Heart left ventricle (tissue), 16 donors: ENCODE measurements at places on chromosomes 4 and X. TPM values are rescaled to one million over a fixed set of nuclear protein-coding genes. Genes with fewer than 3 reads are reported as not detected.

Gene GAGE12F
- not detected for polyA plus RNA-seq

Gene HEPH
- polyA plus RNA-seq, result 9.9 TPM

Gene UGT2A1
- polyA plus RNA-seq, result not detected

Gene GLRA2
- not detected for polyA plus RNA-seq

Gene PNMA6A
- polyA plus RNA-seq, result 0.71 TPM

Gene ENPEP
- 1.3 TPM for polyA plus RNA-seq

Gene SHROOM4
- 7.1 TPM for polyA plus RNA-seq

DNA sequence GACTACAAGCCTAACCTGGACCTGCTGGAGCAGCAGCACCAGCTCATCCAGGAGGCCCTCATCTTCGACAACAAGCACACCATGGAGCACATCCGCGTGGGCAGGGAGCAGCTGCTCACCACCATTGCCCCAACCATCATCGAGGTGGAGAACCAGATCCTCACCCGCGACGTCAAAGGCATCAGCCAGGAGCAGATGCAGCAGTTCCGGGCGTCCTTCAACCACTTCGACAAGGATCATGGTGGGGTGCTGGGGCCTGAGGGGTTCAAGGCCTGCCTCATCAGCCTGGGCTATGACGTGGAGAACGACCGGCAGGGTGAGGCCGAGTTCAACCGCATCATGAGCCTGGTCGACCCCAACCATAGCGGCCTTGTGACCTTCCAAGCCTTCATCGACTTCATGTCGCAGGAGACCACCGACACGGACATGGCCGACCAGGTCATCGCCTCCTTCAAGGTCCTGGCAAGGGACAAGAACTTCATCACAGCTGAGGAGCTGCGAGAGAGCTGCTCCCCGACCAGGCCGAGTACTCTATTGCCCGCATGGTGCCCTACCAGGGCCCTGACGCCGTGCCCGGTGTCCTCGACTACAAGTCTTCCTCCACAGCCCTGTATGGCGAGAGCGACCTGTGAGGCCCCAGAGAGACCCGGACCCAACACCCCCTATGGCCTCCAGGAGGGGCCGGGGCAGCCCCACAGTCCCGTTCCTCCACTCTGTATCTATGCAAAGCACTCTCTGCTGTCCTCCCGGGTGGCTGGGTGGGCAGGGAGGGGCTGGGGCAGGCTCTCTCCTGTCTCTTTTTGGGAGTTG, 486.2 kb downstream of the TRAM1L1 start:
- no peaks in the 10 kb centered on the region for H3K36me3 ChIP-seq
- H3K4me1 ChIP-seq, result no peaks in the 10 kb centered on the region
- no peak for DNase-seq
- no peaks in the 10 kb centered on the region for H3K27me3 ChIP-seq
- H3K27ac ChIP-seq, result no peak overlapping the region

GRCh38 chrX:153374426-153374825, 26.7 kb downstream of the PNMA6E start:
- no peak overlapping the region for H3K4me3 ChIP-seq
- H3K4me1 ChIP-seq, result no peaks in the 10 kb centered on the region
- H3K27ac ChIP-seq, result no peak overlapping the region
- H3K36me3 ChIP-seq, result no peaks in the 10 kb centered on the region
- no peak for DNase-seq

GRCh38 chr4:127623797-127624083, 9.0 kb upstream of the INTU start:
- peaks cover 3% of the 10 kb centered on the region for H3K4me1 ChIP-seq
- H3K27ac ChIP-seq, result no peak overlapping the region
- peak; percentile 47 for DNase-seq
- H3K27me3 ChIP-seq, result peaks cover 7% of the 10 kb centered on the region
- peak overlapping the region; percentile 46 for H3K4me3 ChIP-seq
- no peaks in the 10 kb centered on the region for H3K36me3 ChIP-seq

GRCh38 chr4:37928426-37929416, 31.5 kb upstream of the PTTG2 start:
- H3K4me3 ChIP-seq, result no peak overlapping the region
- H3K36me3 ChIP-seq, result no peaks in the 10 kb centered on the region

DNA sequence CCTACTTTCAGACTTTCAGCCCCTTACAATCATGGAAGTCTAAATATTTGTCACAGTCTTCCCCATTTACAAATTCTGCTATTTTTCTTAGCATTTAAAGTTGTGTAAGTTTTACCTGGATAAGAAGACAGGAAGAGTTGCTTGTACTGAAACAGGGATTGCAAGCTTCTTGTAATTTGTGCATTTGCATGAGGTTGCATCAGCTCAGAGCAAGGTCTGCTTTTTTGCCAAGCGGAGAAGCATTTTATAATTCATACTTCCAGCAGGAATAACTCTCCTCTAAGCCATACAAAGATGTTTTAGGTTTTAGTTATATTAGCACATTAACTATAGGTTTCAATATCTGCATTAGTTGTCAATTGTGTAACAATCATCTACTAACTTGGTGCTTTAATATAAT, 922.0 kb upstream of the PABPC4L start:
- no peaks in the 10 kb centered on the region for H3K36me3 ChIP-seq
- no peaks in the 10 kb centered on the region for H3K27me3 ChIP-seq
- H3K4me3 ChIP-seq, result no peak overlapping the region
- H3K4me1 ChIP-seq, result no peaks in the 10 kb centered on the region

DNA sequence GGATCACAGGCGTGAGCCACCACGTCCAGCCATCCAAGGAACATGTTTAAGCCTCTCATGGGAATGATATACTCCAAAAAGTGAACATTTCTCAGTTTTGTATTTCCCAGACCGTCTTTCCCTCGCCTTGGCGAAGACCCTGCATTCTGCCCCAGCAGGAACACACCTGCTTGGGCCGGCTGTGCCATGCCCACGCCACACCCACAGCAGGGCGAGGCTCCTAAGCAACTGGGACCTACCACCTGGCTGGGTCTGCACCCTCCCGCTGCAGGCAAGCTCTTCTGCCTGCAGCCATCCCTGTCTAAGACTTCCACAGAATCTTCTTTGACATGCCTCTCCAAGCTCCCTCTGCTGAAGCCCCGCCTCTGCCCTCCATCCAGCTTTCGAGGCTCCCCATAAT, 3.6 kb downstream of the CCNQ start:
- H3K4me3 ChIP-seq, result no peak overlapping the region

DNA sequence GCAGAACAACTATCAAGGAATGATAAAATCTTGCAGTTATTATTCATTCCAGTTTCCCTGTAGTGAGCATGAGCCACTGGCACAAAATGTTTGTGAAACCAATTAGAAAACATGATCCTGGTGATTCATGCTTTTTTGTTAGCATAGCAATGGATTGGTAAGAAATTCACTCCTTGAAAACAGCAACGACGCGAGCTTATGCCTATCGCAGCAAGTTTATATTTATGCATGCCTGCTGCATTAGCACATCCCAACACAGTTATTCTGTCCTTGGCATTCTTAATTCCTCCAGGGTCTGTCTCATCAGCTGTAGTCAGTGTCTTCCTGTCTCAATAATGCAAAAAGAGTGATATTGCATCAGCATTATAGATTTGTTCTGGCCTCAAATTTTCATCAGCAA, 975.9 kb downstream of the STIM2 start:
- H3K27ac ChIP-seq, result no peak overlapping the region
- H3K36me3 ChIP-seq, result no peaks in the 10 kb centered on the region
- H3K27me3 ChIP-seq, result no peaks in the 10 kb centered on the region
- no peak overlapping the region for H3K4me3 ChIP-seq
- DNase-seq, result no peak
- no peaks in the 10 kb centered on the region for H3K4me1 ChIP-seq

- no peak overlapping the region for H3K27ac ChIP-seq
- no peaks in the 10 kb centered on the region for H3K4me1 ChIP-seq
- no peaks in the 10 kb centered on the region for H3K27me3 ChIP-seq
- H3K4me3 ChIP-seq, result no peak overlapping the region
- no peaks in the 10 kb centered on the region for H3K36me3 ChIP-seq
- no peak for DNase-seq
These were observed 24.4 kb downstream of the LCORL start for GRCh38 chr4:17997129-17997528.

- H3K36me3 ChIP-seq, result no peaks in the 10 kb centered on the region
- no peaks in the 10 kb centered on the region for H3K4me1 ChIP-seq
- H3K4me3 ChIP-seq, result no peak overlapping the region
- H3K27ac ChIP-seq, result no peak overlapping the region
- H3K27me3 ChIP-seq, result no peaks in the 10 kb centered on the region
- no peak for DNase-seq
These were observed 43.4 kb upstream of the KLF3 start for GRCh38 chr4:38620527-38621027.

DNA sequence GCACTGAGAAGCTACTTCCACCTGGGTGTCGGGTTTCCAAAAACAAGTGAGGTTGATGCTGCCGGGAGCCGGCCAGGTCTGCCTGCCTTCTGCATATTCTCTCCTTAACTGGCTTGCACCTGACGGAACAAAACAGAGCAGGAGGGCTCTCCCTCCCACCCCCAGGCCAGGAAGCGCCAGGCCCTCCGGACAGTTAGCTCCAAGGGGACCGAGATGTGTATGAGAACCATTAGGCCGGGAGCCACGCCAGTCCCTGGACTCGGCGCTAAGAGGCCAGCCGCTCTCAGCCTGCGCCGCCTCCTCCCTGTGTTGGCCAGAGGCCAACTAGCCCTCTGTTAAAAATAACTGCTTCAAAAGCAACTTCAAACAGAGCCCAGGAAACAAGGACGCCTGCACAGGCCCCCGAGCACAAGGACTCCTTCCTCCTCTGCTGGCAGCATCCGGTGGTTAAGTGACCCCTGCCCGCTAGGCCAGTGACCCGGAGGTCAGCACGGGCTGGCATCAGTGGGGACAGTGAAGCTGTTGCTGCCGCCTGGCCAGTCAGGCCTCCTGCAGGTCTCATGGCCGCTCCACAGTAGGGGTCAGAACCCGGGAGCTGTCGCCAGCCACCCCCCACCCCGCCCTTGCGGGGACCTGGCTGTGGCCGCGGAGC, 107.9 kb downstream of the ABLIM2 start:
- no peak overlapping the region for H3K4me3 ChIP-seq
- peak overlapping the region; percentile 75 for H3K27ac ChIP-seq

DNA sequence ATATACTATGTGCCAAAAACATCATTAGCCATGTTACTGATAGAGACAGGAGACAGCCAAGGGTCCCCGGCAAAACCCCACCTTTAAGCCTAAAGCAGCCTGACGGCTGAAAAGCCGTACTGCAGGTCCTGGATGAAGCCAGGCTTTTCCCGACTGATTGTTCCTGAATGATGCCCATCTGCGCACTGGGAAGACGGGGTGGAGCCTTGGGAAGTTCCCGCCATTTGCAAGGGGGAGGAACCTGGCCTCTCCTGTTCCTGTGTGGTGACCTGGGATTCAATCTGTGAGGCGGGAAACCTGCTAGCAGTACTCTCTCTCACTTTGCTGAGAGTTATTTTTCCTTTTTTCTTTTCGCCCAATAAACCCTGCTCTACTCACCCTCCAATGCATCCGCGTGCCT, 15.1 kb upstream of the CAMK2D start:
- no peak overlapping the region for H3K4me3 ChIP-seq
- no peak for DNase-seq

DNA sequence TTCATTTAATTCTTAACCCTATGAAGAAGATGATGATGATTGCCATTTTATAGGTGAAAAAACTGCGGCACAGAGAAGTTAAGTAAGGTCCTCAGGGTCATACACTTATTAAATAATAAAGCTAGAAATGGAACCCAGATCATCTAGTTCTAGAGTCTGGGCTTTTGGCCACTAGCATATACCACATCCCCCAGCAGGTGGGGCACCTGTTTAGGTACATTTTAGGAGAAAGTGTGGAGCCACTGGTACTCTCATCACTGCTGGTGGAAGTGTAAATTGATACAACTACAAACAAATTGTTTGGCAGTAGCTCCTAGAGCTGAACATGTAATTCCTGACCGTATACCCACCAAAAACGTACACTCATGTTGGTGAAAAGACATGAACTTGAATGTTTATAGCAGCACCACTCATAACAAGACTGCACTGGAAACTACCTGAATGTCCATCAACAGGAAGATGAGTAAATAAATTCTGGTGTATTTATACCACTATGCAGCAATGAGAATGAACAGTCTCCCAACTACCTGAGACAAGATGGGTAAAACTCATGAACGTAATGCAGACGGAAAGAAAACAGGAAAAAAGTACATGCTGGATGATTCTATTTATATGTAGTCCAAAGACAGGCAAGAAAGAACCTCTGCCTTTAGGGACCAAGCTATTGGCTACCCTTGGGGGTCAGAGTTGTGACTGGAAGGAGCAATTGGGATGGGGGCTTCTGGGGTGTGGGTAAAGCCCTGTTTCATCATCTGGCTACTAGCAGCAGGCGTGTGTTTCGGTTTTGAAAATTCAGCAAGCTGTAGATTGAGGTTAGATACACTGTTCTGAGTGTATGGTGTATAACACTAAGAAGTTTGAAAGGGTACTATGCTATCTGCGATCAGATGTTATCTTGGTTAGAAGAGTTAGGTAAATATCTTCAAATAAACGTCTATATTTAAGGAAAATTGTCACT, 72.3 kb upstream of the ADGRG2 start:
- no peak for DNase-seq
- no peaks in the 10 kb centered on the region for H3K4me1 ChIP-seq
- H3K27me3 ChIP-seq, result no peaks in the 10 kb centered on the region
- no peak overlapping the region for H3K4me3 ChIP-seq

DNA sequence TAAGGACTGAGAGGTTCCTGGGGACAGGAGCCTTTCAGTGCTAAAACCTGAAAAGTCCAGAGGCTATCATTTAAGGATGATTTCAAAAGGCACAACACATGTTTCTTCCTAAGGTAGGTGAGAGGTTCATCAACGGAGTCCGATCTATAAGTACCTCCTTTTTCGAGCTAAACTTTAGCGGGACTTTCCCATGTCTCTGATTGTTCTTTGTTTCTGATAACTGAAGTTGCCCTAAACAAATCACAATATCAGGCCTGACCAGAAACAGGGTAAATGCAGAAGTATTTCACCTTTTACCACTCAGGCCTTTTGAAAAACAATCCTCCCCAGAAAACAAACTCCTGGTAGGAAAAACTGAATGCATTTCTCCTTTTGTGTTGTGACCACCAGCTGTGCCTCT, 17.6 kb downstream of the PIR start:
- H3K4me3 ChIP-seq, result no peak overlapping the region
- H3K27ac ChIP-seq, result peak overlapping the region; percentile 44
- peaks cover 17% of the 10 kb centered on the region for H3K4me1 ChIP-seq
- no peak for DNase-seq
- no peaks in the 10 kb centered on the region for H3K27me3 ChIP-seq

GRCh38 chr4:136306361-136306760, 1225.9 kb downstream of the PCDH18 start:
- no peak for DNase-seq
- no peak overlapping the region for H3K4me3 ChIP-seq
- no peaks in the 10 kb centered on the region for H3K36me3 ChIP-seq
- no peak overlapping the region for H3K27ac ChIP-seq
